Left ventricle myocardium inferior (tissue), 1 donor: ENCODE measurements at places on chromosomes 7 and 10. TPM values are rescaled to one million over a fixed set of nuclear protein-coding genes. Genes with fewer than 3 reads are reported as not detected.

Gene FGL2
- total RNA-seq: 10.6 TPM

Gene ITGA8
- 1.7 TPM for total RNA-seq

Gene EVX1
- not detected for total RNA-seq

Gene RBM28
- 35.7 TPM for total RNA-seq

Gene ZKSCAN5
- total RNA-seq: 6.0 TPM

GRCh38 chr10:120727001-120727400 lies 124.2 kb upstream of the WDR11 start:
- no peak for DNase-seq

DNA sequence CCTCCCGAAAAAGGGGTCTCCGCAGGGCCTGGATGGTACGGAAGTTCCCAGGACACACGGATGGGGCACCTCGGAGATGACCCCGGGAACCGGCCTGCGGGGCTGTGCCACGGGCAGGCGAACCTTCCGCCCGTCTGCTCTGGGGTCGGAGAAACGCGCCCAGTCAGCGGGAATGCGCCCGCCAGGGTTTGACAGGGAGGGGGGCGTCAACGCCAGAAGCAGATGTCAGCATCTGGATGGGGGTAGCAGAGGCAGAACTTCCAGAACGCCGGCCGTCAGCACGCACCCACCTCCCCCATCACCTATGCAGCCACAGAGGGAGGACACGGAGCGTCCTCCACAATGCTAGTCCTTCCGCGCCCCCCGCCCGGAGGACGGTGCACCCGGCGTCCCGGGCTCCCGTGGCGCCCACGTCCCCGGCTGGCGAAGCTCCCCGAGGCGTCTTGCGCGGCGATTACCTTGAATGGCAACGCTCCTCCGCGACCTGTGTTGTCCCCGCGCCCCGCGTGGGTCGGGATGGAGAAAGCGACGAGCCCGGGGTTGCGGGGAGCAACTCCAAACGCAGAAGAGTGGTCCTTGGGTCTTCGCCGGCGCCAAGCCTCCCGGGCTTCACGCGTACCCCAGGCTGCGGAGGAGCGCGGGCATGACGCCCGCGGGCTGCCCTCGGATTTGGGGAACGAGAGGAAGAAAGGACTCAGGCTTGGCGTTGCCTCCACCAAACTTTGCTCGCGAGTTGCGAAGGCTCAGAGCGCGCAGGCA lies 561 bp downstream of the FGFR2 start:
- DNase-seq: no peak

GRCh38 chr10:80687476-80687789 lies 149.7 kb downstream of the SH2D4B start:
- no peak for DNase-seq

DNA sequence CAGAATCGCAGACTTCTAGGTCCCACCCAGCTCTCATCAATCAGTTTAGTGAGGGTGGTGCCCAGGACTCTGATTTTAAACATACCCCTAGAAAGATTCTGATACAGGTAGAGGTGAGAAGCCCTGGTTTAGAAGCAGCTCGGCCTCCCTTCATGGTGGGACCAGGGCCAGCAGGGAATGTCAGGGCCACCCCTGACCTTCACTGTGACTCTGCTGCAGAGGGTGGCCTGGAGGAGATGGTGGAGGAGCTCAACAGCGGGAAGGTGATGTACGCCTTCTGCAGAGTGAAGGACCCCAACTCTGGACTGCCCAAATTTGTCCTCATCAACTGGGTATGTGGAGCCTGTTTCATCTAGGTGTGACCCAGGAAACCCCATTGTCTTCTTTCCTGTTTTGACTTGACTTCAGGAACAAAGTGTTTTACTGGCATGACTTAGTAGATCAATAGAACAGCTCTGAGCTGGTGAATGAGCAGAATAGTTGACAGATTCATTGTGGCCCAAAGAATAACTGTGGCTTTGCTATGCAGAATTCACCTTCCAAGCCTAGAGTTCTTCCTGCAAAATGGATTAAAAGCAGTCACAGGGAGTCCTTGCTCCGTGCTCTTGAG lies 7.2 kb downstream of the DBNL start:
- no peak for DNase-seq

- DNase-seq: no peak
These were observed 86.7 kb upstream of the PRKAR2B start for GRCh38 chr7:106957766-106958165.

GRCh38 chr7:41624818-41625217 lies 78.1 kb downstream of the INHBA start:
- DNase-seq: no peak

- DNase-seq: no peak
These were observed 38.1 kb downstream of the COL13A1 start for GRCh38 chr10:69839696-69840345.

- no peak for DNase-seq
These were observed 104.3 kb downstream of the TCERG1L start for GRCh38 chr10:131207176-131207575.

- DNase-seq: no peak
These were observed 90.4 kb downstream of the SVOPL start for GRCh38 chr7:138610671-138611170.

DNA sequence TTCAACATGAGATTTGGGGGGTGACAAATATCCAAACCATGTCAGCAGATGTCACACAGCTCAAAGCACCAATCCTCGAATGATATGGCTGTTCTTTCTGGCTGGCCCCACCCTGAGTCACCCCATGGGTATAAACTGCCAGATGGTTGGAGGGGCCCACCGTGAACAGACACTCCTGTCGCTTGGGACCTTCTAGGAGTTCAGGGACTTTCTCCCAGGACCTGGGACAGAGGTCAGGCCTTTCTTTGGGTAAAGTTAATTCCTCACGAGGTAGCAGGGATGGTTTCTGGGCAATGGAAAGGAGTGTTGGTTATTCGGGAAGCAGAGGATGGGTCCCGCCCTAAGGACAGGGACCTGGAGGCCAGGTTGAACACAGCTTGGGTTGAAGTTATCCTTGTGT lies 262.0 kb downstream of the ACTR3B start:
- DNase-seq: no peak
